A549 treated with dexamethasone at 1 μM for 4 hours (cell line): ENCODE measurements at places on chromosomes 7 and 10. TPM values are rescaled to one million over a fixed set of nuclear protein-coding genes. Genes with fewer than 3 reads are reported as not detected.

GPR37 gene
- total RNA-seq, result 0.54 to 0.66 TPM (median 0.59 TPM) in 5 replicates

GPR15LG gene
- 0.21 TPM in 1 of 5 replicates, not detected in the others for total RNA-seq

OR2A7 gene
- total RNA-seq, result not detected in 5 replicates

BICC1 gene
- 17.0 to 24.6 TPM (median 21.3 TPM) in 5 replicates for total RNA-seq

FAM180A gene
- total RNA-seq, result 0.05 to 0.15 TPM (median 0.09 TPM) in 4 of 5 replicates, not detected in the other

CLRN3 gene
- total RNA-seq, result 0.07 TPM in 1 of 5 replicates, not detected in the others

DPY19L1 gene
- 31.5 to 62.5 TPM (median 48.0 TPM) in 5 replicates for total RNA-seq

ARHGEF35 gene
- total RNA-seq, result 0.37 to 0.68 TPM (median 0.46 TPM) in 5 replicates

ALDH18A1 gene
- total RNA-seq, result 48.0 to 52.9 TPM (median 51.4 TPM) in 5 replicates

GRID1 gene
- total RNA-seq, result 0.18 to 0.26 TPM (median 0.25 TPM) in 5 replicates

NIPSNAP2 gene
- 46.2 to 56.0 TPM (median 52.7 TPM) in 5 replicates for total RNA-seq

C10orf67 gene
- total RNA-seq, result 0.06 to 0.09 TPM (median 0.07 TPM) in 3 of 5 replicates, not detected in the others

TET1 gene
- total RNA-seq, result 0.49 to 0.82 TPM (median 0.71 TPM) in 5 replicates

DRGX gene
- 0.05 TPM in 2 of 5 replicates, not detected in the others for total RNA-seq

TMEM213 gene
- not detected in 5 replicates for total RNA-seq

COL26A1 gene
- total RNA-seq, result 0.42 to 0.72 TPM (median 0.64 TPM) in 5 replicates

LRRC61 gene
- total RNA-seq, result 0.05 to 0.22 TPM (median 0.06 TPM) in 5 replicates

ZNF425 gene
- 1.1 to 1.9 TPM (median 1.5 TPM) in 5 replicates for total RNA-seq

CPVL gene
- 0.18 to 0.39 TPM (median 0.23 TPM) in 4 of 5 replicates, not detected in the other for total RNA-seq

SLC29A4 gene
- total RNA-seq, result 9.4 to 17.9 TPM (median 15.5 TPM) in 5 replicates

AGAP9 gene
- total RNA-seq, result 5.4 to 10.1 TPM (median 9.6 TPM) in 5 replicates

GNGT1 gene
- total RNA-seq, result not detected in 5 replicates

TFEC gene
- 0.08 to 0.21 TPM (median 0.14 TPM) in 5 replicates for total RNA-seq

UCN3 gene
- not detected in 5 replicates for total RNA-seq

HMX3 gene
- not detected in 5 replicates for total RNA-seq

CTAGE4 gene
- 0.05 TPM in 2 of 5 replicates, not detected in the others for total RNA-seq

ZNF655 gene
- 45.8 to 56.3 TPM (median 50.9 TPM) in 5 replicates for total RNA-seq

FAM131B gene
- total RNA-seq, result 0.25 to 0.38 TPM (median 0.34 TPM) in 5 replicates

CTTNBP2 gene
- 0.27 to 0.67 TPM (median 0.37 TPM) in 5 replicates for total RNA-seq

PNLIPRP1 gene
- not detected in 5 replicates for total RNA-seq
